ENCODE measurements at places on chromosomes 6 and 20. TPM values are rescaled to one million over a fixed set of nuclear protein-coding genes. Genes with fewer than 3 reads are reported as not detected.

DNA sequence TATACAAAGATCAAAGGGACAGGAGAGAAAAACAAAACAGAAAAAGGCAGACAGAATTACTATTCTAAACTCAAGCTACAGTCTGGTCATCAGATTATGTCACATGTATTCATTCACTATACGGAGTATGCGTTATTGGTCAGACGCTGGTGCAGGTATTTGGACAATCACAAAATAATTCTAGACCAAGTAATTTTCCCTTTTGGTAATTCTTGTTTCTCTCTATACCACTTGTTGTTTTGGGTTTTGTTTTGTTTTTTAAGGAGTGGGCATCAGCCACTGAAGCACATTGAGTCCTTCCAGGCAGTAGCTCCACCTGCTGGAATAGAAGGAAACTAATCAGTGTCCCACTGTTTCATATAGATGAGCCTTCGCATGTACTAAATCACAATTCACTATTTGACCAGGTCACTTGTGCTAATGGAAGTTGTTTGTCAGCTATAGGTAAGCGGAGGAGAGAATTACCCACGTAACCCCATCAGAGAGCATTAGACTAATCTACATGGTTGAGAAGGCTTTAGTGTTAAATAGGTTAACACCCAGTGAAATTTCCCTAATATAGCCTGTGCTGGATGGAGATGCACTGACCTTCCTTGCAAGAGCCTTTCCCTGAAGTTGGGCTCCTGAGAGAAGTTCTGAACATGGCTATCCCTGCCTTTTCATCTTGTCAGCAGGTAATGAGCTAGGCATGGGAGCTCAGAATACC is 77.9 kb downstream of the TNFAIP3 start:
- H3K4me1 ChIP-seq: peaks cover 5% of the 10 kb centered on the region
- H3K27me3 ChIP-seq: peaks cover 4% of the 10 kb centered on the region
- DNase-seq: peak; percentile 50
- H3K36me3 ChIP-seq: no peaks in the 10 kb centered on the region

DNA sequence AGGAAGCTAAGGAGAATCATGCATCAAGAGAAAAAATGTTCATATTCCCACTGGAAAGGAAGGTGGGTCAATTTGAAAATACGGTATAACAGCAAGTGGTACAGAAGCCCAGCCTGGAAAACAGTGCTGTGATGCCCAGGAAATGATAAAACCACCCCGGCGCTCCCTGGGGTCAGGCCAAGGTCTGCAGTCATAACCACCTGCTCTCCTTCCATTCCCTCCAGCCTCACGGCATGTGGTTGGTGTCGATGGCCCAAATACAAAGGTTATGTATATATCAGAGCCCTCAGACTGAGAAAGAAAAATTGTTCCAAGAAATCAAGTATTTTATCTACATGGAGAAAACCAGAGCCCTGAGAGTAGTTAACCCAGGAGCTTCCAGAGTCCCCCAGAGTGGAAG is 208.1 kb upstream of the CDYL start:
- no peak overlapping the region for H3K27ac ChIP-seq
- peaks cover 48% of the 10 kb centered on the region for H3K27me3 ChIP-seq
- no peaks in the 10 kb centered on the region for H3K4me1 ChIP-seq
- DNase-seq: no peak

DNA sequence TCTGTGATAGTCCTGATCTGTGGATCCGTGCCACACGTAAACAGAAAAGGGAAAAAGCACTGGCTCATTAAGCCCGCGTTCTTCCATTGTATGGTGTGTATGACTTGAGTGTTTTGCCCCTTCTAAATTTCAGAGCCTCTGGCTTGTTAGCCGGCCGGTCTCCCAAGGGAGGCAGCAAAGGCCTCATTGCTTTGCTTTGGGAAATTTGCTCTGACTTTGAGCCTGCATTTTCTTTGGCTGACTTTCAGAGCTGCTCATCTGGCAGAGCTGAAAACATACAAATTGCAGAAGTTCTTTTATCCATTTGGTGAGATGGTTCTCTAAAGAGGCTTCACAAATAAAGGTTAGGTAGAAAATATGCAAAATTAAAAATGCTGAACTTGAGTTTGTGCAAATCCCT is 123.0 kb downstream of the UTRN start:
- H3K4me1 ChIP-seq: peaks cover 24% of the 10 kb centered on the region
- H3K27ac ChIP-seq: no peak overlapping the region
- no peaks in the 10 kb centered on the region for H3K27me3 ChIP-seq
- DNase-seq: no peak
- no peak overlapping the region for H3K4me3 ChIP-seq

GRCh38 chr6:52284131-52284459 is 447 bp downstream of the MCM3 start:
- H3K27ac ChIP-seq: peak overlapping the region; percentile 86
- DNase-seq: peak; percentile 67
- H3K4me3 ChIP-seq: peak overlapping the region; percentile 94
- H3K36me3 ChIP-seq: peaks cover 38% of the 10 kb centered on the region
- H3K27me3 ChIP-seq: no peaks in the 10 kb centered on the region

DNA sequence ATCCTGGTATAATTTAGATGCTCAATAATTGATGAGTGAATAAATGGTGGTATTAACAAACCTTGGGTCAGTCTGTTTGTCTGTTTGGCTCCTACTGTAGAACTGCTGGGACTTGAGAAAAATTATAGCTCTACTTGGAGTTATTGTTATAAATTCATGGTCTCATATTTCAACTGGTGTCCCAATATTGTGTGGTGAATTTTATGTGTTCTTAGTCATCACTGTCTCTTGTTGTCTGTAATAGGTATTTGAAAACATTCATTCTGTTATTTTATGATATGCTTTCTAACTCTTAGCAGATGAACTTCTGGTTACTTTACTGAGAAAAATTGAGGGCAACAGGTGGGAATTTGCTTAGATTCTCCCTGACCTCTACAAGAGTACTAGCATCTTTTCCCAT is 221.4 kb downstream of the CDKAL1 start:
- no peak overlapping the region for H3K4me3 ChIP-seq
- no peak for DNase-seq
- H3K36me3 ChIP-seq: no peaks in the 10 kb centered on the region
- H3K4me1 ChIP-seq: no peaks in the 10 kb centered on the region
- no peak overlapping the region for H3K27ac ChIP-seq
- no peaks in the 10 kb centered on the region for H3K27me3 ChIP-seq

- no peaks in the 10 kb centered on the region for H3K4me1 ChIP-seq
- H3K27me3 ChIP-seq: no peaks in the 10 kb centered on the region
- H3K27ac ChIP-seq: no peak overlapping the region
- DNase-seq: no peak
Observed at GRCh38 chr20:23242104-23242503, 108.5 kb upstream of the NXT1 start.

DNA sequence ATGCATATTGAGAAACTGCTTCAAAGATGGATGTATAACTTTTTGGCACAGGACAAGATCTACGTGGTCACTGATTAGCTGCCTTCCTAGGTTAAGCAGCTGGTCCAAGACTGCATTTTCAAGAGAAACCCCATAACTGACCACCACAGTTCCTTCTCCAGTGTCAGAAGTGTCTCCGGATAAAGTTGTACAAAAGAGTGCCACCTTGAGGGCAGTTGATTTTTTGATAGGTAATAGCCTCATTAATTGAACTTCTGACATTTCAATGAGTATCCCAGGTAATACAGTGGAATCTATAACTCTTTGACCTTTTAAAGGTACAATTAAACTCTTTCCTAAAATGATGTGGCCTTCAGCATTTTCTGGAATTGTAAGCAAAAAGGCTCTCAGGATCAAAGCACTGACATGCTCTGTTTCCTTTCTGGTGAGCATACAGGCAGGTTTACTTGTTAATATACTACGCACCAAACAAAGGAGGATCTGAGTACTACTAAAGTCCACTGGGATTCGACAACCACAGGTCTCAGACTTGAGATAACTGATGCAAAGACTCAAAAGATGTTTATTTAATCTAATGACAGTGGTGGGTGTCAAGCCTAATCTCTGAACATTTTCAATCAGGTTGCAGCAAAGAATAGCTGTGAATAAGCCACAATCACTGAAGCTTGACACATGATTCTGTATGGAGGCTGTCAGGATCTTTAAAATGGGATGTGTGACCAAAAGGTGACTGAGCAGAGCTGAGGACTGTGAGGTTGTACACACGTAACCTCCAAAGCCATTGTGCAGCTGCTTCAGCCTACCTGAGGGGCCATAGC is 21.2 kb downstream of the MKKS start:
- H3K4me1 ChIP-seq: 0 out of 2 replicates have a peak, but pooled peaks cover 7% of the 10 kb centered on the region
- DNase-seq: no peak
- H3K4me3 ChIP-seq: no peak overlapping the region
- peaks cover 51% of the 10 kb centered on the region for H3K36me3 ChIP-seq

GRCh38 chr6:1613688-1614447 is 4.2 kb downstream of the FOXC1 start:
- H3K27ac ChIP-seq: no peak overlapping the region
- peaks cover 13% of the 10 kb centered on the region for H3K4me1 ChIP-seq
- H3K36me3 ChIP-seq: no peaks in the 10 kb centered on the region
- no peak for DNase-seq
- H3K4me3 ChIP-seq: no peak overlapping the region
- peaks cover 9% of the 10 kb centered on the region for H3K27me3 ChIP-seq

- no peak overlapping the region for H3K4me3 ChIP-seq
- peaks cover 20% of the 10 kb centered on the region for H3K4me1 ChIP-seq
- H3K27me3 ChIP-seq: no peaks in the 10 kb centered on the region
- no peak overlapping the region for H3K27ac ChIP-seq
- no peaks in the 10 kb centered on the region for H3K36me3 ChIP-seq
Observed at GRCh38 chr6:117227245-117227962, 38.0 kb upstream of the VGLL2 start.

GRCh38 chr6:166488076-166488685 is 98.3 kb downstream of the RAMACL start:
- peaks cover 11% of the 10 kb centered on the region for H3K27me3 ChIP-seq
- no peak overlapping the region for H3K27ac ChIP-seq
- no peak overlapping the region for H3K4me3 ChIP-seq

GRCh38 chr20:3869839-3870634 is 19.1 kb upstream of the PANK2 start:
- H3K27me3 ChIP-seq: no peaks in the 10 kb centered on the region
- H3K36me3 ChIP-seq: peaks cover 35% of the 10 kb centered on the region
- DNase-seq: no peak
- no peak overlapping the region for H3K4me3 ChIP-seq
- H3K4me1 ChIP-seq: peaks cover 12% of the 10 kb centered on the region

GRCh38 chr20:1944345-1945091 is 49.3 kb downstream of the SIRPA start:
- H3K27me3 ChIP-seq: peaks cover 37% of the 10 kb centered on the region
- H3K4me3 ChIP-seq: no peak overlapping the region
- DNase-seq: no peak
- peaks cover 42% of the 10 kb centered on the region for H3K4me1 ChIP-seq
- H3K27ac ChIP-seq: no peak overlapping the region

GRCh38 chr20:22389836-22390542 is 194.4 kb downstream of the FOXA2 start:
- DNase-seq: peak; percentile 46
- no peaks in the 10 kb centered on the region for H3K36me3 ChIP-seq
- no peak overlapping the region for H3K27ac ChIP-seq
- peaks cover 13% of the 10 kb centered on the region for H3K4me1 ChIP-seq

- no peak for DNase-seq
- no peak overlapping the region for H3K4me3 ChIP-seq
- no peaks in the 10 kb centered on the region for H3K36me3 ChIP-seq
- peaks cover 88% of the 10 kb centered on the region for H3K4me1 ChIP-seq
- H3K27me3 ChIP-seq: no peaks in the 10 kb centered on the region
Observed at GRCh38 chr20:64237316-64237715, 18.2 kb upstream of the PCMTD2 start.

DNA sequence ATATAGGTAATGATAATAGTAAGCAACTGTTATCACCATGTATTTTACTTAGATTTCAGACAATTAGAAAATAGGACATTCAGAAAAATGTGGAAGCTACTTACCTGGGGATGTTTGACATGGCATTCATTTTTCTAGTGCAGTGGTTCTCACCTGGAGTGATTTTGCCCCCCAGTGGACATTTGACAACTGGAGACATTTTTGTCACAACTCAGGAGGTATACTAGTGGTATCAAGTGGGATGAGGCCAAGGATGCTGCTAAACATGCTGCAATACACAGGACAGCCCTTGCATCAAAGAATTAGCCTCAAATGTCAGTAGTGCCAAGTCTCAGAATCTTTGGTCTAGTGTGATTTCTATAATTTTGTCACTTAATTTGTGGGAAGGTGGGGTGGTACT is 36.1 kb downstream of the NUS1 start:
- no peak overlapping the region for H3K4me3 ChIP-seq
- H3K36me3 ChIP-seq: peaks cover 5% of the 10 kb centered on the region
- H3K27ac ChIP-seq: no peak overlapping the region
- peak; percentile 52 for DNase-seq
- H3K4me1 ChIP-seq: no peaks in the 10 kb centered on the region

- H3K4me3 ChIP-seq: no peak overlapping the region
- H3K27me3 ChIP-seq: peaks cover 17% of the 10 kb centered on the region
- peaks cover 10% of the 10 kb centered on the region for H3K36me3 ChIP-seq
- H3K4me1 ChIP-seq: peaks cover 20% of the 10 kb centered on the region
Observed at GRCh38 chr20:41360831-41361756, 5.5 kb downstream of the EMILIN3 start.

DNA sequence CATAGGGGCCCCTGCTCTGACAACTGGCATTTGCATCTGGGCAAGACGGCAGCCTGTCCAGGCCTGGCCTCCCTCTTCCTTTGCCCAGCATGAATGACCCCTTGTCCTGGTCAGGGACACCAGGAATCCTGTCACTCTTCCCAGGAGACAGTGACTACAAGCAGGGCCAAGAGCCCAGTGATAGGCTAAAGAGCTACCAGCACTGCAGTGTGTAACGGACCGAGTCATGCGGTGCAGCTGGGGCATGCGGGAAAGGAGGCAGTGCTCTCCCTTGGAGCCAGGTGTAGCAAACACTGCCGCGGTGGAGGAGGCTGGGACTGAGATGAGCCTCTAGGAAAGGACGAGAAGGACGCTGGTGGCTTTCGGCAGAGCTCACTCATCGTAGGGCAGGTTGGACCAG is 38.7 kb upstream of the DSP start:
- peaks cover 8% of the 10 kb centered on the region for H3K27me3 ChIP-seq
- no peaks in the 10 kb centered on the region for H3K36me3 ChIP-seq
- DNase-seq: no peak
- peaks cover 56% of the 10 kb centered on the region for H3K4me1 ChIP-seq
- H3K4me3 ChIP-seq: no peak overlapping the region

DNA sequence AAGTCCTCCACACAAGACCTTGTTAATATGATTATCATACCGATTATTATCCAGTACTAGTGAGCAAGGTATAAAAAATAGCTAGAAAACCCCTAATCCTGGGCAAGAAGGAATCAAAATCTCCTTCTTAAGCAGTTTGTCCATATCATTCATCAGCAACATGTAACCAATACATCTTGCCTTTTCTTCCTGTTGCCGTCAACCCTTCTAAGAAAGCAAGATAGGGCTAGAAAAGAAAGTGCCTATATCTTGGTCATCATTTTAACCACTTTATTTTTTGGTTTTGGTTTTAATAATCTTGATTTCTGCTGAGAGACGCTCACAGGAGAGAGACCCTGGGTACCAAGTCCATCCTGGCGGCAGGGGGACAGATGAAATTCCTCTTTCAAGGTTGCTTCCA is 27.2 kb upstream of the PREX1 start:
- H3K27me3 ChIP-seq: peaks cover 12% of the 10 kb centered on the region
- H3K4me3 ChIP-seq: no peak overlapping the region
- no peaks in the 10 kb centered on the region for H3K36me3 ChIP-seq
- H3K4me1 ChIP-seq: peaks cover 21% of the 10 kb centered on the region

- DNase-seq: no peak
- H3K4me1 ChIP-seq: no peaks in the 10 kb centered on the region
- no peak overlapping the region for H3K27ac ChIP-seq
- no peaks in the 10 kb centered on the region for H3K36me3 ChIP-seq
Observed at GRCh38 chr6:166853371-166854325, 102.7 kb downstream of the RNASET2 start.

LPA gene
- polyA plus RNA-seq: not detected

SPTLC3 gene
- polyA plus RNA-seq: 20.5 TPM

GPX5 gene
- not detected for polyA plus RNA-seq

Data from HepG2 (cell line).